ENCODE measurements at places on chromosomes 16 and 17.

DNA sequence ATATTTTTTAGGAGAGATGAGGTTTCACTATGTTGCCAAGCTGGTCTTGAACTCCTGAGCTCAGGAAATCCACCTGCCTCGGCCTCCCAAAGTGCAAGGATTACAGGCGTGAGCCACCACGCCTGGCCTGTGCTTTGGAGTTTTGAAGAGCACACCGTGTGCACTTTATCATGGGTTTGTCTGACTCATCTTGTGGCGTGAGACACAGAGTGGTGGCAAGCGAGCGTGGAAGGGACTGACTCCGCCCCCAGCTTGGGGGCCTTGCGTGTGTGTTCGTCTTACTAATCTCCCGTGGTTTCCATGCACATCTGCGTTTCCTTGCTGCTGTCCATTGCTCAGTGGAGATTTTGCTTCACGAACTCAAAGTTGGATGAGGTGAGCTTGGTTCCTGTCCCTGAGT lies 22.9 kb downstream of the CRAMP1 start:
- no peak overlapping the region for H3K27ac ChIP-seq
- no peaks in the 10 kb centered on the region for H3K27me3 ChIP-seq
- peaks cover 41% of the 10 kb centered on the region for H3K36me3 ChIP-seq
- H3K4me1 ChIP-seq = no peaks in the 10 kb centered on the region
- no peak for DNase-seq

DNA sequence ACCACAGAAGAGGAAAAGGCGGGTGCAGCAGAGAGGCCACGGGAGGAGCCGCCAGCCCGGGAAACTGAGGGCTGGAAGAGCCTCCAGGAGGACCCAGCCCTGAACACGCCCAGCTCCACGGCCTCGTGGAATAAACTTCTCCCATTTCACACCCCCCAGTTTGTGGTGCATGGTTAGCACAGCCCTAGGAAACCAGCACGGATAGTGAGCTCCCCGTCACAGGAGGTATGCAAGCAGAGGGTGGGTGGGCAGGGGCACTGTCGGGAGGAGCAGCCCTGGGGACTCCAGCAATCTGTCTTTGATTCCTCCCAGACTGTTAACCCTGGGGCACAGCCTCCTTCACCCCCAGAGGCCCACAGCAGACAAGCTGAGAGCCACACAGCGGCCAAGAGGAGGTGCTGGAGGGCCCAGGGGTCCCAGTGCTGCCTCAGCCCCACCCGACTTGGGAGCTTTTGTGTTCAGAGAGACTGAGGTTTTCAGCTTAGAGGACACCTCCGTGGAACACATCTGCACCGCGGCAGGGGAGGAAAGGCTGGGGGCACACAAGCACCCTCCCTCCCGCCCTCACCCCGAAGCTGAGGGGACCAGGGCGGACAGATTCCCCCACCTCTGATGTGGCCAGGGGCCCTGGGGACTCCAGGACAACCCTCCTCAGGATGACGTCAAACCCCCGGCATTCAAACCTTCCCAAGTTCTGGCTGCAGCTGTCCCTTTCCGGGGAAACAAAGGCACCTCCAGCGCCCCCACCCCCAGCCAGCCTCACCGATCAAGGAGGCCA lies 1.7 kb upstream of the IL17C start:
- peaks cover 33% of the 10 kb centered on the region for H3K27me3 ChIP-seq
- no peak overlapping the region for H3K27ac ChIP-seq
- no peak overlapping the region for H3K4me3 ChIP-seq
- H3K4me1 ChIP-seq = peaks cover 19% of the 10 kb centered on the region
- DNase-seq = no peak
- H3K36me3 ChIP-seq = peaks cover 4% of the 10 kb centered on the region

DNA sequence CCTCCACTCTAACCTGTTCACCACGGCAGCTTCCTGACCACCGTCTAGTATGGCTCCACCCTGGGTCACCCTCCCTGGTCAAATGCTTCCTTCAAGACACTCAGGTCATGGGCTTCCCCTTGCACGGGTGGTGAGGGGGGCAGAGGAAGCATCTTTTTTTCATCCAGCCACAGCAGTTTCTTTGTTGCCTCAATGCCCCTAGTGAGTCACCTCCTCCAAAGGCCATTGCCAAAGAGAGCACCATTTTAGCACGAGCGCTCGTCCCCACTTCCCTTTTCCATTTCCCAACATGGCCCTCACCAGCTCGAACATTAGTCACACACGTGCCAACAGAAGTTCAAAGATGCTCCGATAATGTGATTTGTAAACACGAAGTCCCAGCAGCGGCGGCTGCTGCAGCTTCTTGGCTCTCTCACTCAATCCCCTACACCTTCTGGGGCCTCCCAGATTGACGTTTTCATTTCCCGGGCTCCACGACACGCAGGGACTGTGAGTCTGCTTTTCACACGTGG lies 134.6 kb downstream of the GAS7 start:
- H3K27ac ChIP-seq = no peak overlapping the region
- no peaks in the 10 kb centered on the region for H3K36me3 ChIP-seq
- no peak for DNase-seq
- H3K4me1 ChIP-seq = no peaks in the 10 kb centered on the region

GRCh38 chr17:46154151-46154816 lies 38.9 kb downstream of the KANSL1 start:
- peak; percentile 31 for DNase-seq
- H3K36me3 ChIP-seq = peaks cover 18% of the 10 kb centered on the region
- peak overlapping the region; percentile 79 for H3K27ac ChIP-seq
- H3K27me3 ChIP-seq = no peaks in the 10 kb centered on the region
- H3K4me3 ChIP-seq = peak overlapping the region; percentile 47

DNA sequence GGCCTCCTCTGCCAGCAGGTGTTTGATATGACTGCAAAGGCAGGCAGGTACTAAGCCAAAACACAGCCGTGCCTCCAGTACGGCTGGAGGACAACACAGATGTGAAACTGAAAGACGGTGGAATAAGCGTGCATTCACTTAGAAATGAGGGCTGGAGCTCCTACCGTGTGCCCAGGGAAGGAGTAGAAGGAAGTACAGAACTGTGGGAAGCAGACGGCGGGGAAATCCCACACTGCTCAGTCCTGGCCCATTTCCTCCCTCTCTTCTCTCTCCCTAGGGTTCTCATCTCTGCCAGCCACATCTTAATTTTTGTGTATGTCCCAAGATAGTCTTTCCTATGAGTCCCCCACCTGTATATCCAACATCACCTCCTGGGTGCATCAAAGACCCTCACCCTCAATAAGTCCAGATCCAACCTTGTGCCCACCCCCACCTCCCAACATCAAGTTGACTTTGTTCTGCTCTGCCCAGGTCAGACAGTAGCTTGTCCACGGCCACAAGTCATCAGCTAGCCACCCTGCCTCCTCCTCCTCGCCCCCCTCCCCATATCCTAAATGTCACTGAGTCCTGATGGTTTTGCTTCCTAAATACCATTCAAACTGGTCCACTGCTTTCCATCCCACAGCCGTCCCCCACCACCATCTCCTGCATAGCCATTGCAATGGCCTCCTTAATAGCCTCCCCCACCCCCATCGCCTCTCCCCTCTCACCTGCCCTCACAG lies 77.1 kb upstream of the RPL38 start:
- peaks cover 2% of the 10 kb centered on the region for H3K27me3 ChIP-seq
- no peaks in the 10 kb centered on the region for H3K36me3 ChIP-seq
- DNase-seq = no peak

DNA sequence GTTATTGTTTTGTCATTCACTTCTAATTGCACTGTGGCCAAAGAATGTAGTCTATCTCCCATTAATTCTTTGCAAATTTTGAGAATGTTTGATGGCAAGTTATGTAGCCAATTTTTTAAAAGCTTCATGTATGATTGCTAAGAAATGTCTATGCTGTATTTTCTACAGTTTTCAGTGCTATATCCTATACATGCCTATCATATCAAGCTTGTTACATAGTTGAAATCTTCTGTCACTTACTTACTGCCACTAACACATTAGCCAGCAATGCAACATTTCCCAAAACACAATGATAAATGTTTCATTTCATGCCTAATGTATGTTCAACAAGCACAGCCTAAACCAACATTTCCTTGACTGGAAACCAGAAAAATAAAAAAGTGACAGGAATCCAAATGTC lies 292.4 kb upstream of the AXIN2 start:
- no peak overlapping the region for H3K27ac ChIP-seq
- no peaks in the 10 kb centered on the region for H3K36me3 ChIP-seq
- H3K27me3 ChIP-seq = peaks cover 4% of the 10 kb centered on the region
- no peaks in the 10 kb centered on the region for H3K4me1 ChIP-seq
- H3K4me3 ChIP-seq = no peak overlapping the region
- DNase-seq = no peak

GRCh38 chr17:66562119-66562518 lies 259.7 kb downstream of the PRKCA start:
- H3K4me3 ChIP-seq = no peak overlapping the region
- H3K36me3 ChIP-seq = peaks cover 3% of the 10 kb centered on the region

- DNase-seq = no peak
- H3K4me1 ChIP-seq = no peaks in the 10 kb centered on the region
- peaks cover 2% of the 10 kb centered on the region for H3K27me3 ChIP-seq
- no peak overlapping the region for H3K4me3 ChIP-seq
- H3K36me3 ChIP-seq = no peaks in the 10 kb centered on the region
- no peak overlapping the region for H3K27ac ChIP-seq
Measured at GRCh38 chr16:79533292-79533691, 67.2 kb downstream of the MAF start.

- H3K4me3 ChIP-seq = no peak overlapping the region
- no peaks in the 10 kb centered on the region for H3K36me3 ChIP-seq
- no peaks in the 10 kb centered on the region for H3K4me1 ChIP-seq
Measured at GRCh38 chr17:79627184-79627765, 16.4 kb upstream of the RBFOX3 start.

- peak overlapping the region; percentile 90 for H3K27ac ChIP-seq
- no peaks in the 10 kb centered on the region for H3K36me3 ChIP-seq
- peaks cover 2% of the 10 kb centered on the region for H3K27me3 ChIP-seq
- peaks cover 31% of the 10 kb centered on the region for H3K4me1 ChIP-seq
Measured at GRCh38 chr17:37848690-37849616, 75.3 kb upstream of the TBC1D3K start.

DNA sequence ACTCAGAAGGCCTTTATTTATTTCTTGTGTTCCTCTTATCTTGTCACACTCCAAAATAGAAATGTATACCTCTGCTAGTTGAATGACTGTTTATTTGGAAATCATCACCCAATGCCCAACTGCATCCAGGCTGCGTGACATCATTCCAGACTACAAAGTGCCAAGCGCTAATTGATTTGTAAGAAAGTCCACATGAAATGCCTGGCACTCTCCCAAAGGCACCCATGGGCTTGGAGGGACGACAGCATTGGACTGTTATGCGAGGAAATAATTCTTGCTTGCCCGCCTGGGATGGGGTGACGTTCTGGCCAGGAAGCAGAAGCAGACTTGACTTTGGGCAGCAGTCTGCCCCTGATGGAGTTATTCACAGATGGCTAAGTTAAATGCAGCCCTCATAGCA lies 165.9 kb downstream of the CDH13 start:
- H3K36me3 ChIP-seq = no peaks in the 10 kb centered on the region
- DNase-seq = no peak
- no peaks in the 10 kb centered on the region for H3K27me3 ChIP-seq
- no peaks in the 10 kb centered on the region for H3K4me1 ChIP-seq
- H3K27ac ChIP-seq = no peak overlapping the region
- H3K4me3 ChIP-seq = no peak overlapping the region

- H3K27ac ChIP-seq = no peak overlapping the region
- no peaks in the 10 kb centered on the region for H3K4me1 ChIP-seq
- H3K27me3 ChIP-seq = no peaks in the 10 kb centered on the region
- no peaks in the 10 kb centered on the region for H3K36me3 ChIP-seq
- no peak overlapping the region for H3K4me3 ChIP-seq
Measured at GRCh38 chr17:9199571-9200551, 178.6 kb downstream of the NTN1 start.

DNA sequence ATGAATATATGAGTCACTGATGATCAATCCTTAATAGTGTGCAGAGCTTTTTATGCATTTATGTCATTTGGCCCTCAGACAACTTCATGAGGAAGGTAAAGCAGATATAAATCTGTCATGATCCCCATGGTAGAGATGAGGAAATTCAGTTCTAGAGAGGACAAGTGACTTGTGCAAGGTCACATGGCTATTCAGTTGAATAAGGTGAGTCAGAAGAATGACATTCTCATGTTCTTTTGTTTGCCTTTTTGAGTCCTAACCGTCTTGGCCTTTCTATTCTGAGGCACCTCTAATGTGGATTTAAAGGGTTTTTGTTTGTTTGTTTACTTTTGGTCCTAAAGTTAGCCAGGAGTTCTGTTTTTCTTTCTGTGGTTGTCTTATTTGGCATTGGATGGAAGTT lies 116.2 kb upstream of the ELAC2 start:
- no peaks in the 10 kb centered on the region for H3K27me3 ChIP-seq
- no peak overlapping the region for H3K27ac ChIP-seq
- no peak for DNase-seq
- no peak overlapping the region for H3K4me3 ChIP-seq

- H3K4me3 ChIP-seq = no peak overlapping the region
- no peak overlapping the region for H3K27ac ChIP-seq
- no peak for DNase-seq
- no peaks in the 10 kb centered on the region for H3K36me3 ChIP-seq
- peaks cover 2% of the 10 kb centered on the region for H3K4me1 ChIP-seq
Measured at GRCh38 chr16:81641395-81642106, 137.5 kb upstream of the PLCG2 start.

- no peak overlapping the region for H3K27ac ChIP-seq
- peaks cover 3% of the 10 kb centered on the region for H3K27me3 ChIP-seq
- peaks cover 20% of the 10 kb centered on the region for H3K4me1 ChIP-seq
- DNase-seq = no peak
- peak overlapping the region; percentile 35 for H3K4me3 ChIP-seq
- H3K36me3 ChIP-seq = peaks cover 23% of the 10 kb centered on the region
Measured at GRCh38 chr17:77085926-77086432, 54.8 kb upstream of the SEC14L1 start.

- no peaks in the 10 kb centered on the region for H3K36me3 ChIP-seq
- peaks cover 8% of the 10 kb centered on the region for H3K4me1 ChIP-seq
- no peak overlapping the region for H3K27ac ChIP-seq
Measured at GRCh38 chr17:44094701-44095387, 24.3 kb downstream of the G6PC3 start.

GRCh38 chr16:22304411-22304810 lies 7.2 kb downstream of the POLR3E start:
- H3K4me3 ChIP-seq = no peak overlapping the region
- peaks cover 35% of the 10 kb centered on the region for H3K36me3 ChIP-seq
- no peak overlapping the region for H3K27ac ChIP-seq
- H3K4me1 ChIP-seq = peaks cover 13% of the 10 kb centered on the region

- H3K4me1 ChIP-seq = peaks cover 24% of the 10 kb centered on the region
- H3K36me3 ChIP-seq = peaks cover 9% of the 10 kb centered on the region
- H3K27me3 ChIP-seq = no peaks in the 10 kb centered on the region
Measured at GRCh38 chr17:73192206-73192893, 505 bp upstream of the COG1 start.

DNA sequence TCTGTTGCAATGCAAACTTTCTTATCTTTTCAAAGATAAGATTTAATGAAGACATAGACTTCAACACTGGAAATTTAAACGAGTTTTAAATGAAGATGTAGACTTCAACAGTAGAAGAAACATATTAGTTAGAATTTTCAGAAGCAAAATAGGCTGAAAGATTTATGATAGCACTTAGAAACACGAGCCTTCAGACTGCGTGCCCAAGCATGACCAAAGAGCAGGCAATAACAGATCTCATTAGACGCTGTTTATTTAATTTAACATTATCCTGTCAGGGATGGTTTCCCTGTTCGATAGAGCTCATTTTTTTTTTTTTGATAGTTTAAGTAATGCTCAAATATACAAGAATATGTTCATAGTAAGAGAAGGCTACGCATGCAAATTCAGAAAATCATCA lies 604.7 kb upstream of the SOX9 start:
- H3K4me3 ChIP-seq = no peak overlapping the region
- no peak for DNase-seq
- H3K4me1 ChIP-seq = no peaks in the 10 kb centered on the region
- no peak overlapping the region for H3K27ac ChIP-seq

All from T-helper 2 cell treated with Interferon-gamma antibody and Interleukin-4, amounts not matched to agents 5 μg/mL and 100 μg/mL, for 36 hours (primary cell).